ENCODE measurements at places on chromosomes 4 and X. TPM values are rescaled to one million over a fixed set of nuclear protein-coding genes. Genes with fewer than 3 reads are reported as not detected.

Gene ADH1C
- 2.6 TPM for total RNA-seq

Gene ADH7
- total RNA-seq: not detected

Gene CISD2
- total RNA-seq: 11.8 TPM

Gene MAGEA8
- total RNA-seq: not detected

GRCh38 chr4:94410678-94411206 lies 41.0 kb upstream of the PDLIM5 start:
- DNase-seq: peak; percentile 91

GRCh38 chr4:158304694-158305093 lies 94.4 kb downstream of the TMEM144 start:
- DNase-seq: no peak
